G401 (cell line): ENCODE measurements at places on chromosomes 4 and X.

DNA sequence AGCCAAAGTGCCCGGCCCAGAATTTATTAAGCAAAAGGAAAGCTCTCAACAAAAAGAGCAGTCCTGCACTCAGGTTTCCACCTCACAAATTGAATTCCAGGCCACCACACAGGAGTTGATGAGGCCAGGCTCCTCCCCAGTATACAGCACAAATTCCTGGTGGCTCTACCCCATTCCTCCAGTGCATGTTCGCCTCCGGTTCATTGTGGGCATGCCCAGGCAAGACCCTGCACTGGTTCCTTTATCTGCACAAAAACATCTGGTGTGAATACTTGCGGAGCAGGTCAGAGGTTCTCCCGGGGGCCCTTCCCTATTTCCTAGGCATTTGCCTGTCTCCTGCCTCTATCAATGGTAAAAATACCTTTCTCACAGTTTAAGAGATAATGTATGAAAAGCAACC lies 195.2 kb upstream of the ANXA10 start:
- DNase-seq = no peak

DNA sequence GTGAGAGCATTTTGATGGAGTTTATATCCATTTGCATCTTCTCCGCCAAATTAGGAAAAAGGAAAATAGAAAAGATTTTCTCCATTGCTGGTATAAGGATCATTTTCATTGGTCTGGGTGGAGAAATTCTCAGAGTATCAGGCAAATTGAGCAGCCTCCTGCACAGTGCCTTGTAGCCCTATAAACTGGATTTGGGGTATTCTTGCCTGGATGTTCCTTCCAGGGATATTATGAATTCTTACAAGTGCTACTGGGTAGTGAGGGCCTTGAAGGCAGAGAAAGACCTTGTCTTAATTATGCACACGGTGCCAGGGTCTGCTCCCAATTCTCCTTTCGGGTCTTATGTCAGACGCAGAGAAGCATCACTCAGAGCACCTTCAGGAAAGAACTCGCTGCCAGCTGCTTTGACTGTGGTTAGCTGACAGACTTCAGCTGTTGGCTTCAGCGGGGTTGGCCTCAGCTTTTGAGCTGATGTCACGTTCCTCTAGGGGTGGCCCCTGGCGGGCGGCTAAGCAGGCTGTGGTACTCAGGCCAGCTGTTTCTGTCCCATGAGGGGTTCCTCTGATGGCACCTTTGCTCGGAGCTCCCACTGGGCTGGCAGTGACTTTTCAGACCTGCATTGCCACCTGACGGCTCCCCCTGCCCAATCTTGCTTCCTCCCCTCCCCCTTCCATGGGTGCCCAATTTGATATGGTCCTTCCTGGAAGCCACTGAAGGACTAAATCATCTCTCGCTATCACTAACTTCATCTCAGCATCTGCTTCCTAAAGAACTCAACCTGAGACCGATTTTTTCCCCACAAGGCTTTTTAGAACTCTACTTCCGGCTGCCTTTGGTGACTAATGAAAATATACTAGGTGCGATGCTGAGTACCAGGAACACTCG lies 519.5 kb downstream of the BCOR start:
- DNase-seq = no peak

DNA sequence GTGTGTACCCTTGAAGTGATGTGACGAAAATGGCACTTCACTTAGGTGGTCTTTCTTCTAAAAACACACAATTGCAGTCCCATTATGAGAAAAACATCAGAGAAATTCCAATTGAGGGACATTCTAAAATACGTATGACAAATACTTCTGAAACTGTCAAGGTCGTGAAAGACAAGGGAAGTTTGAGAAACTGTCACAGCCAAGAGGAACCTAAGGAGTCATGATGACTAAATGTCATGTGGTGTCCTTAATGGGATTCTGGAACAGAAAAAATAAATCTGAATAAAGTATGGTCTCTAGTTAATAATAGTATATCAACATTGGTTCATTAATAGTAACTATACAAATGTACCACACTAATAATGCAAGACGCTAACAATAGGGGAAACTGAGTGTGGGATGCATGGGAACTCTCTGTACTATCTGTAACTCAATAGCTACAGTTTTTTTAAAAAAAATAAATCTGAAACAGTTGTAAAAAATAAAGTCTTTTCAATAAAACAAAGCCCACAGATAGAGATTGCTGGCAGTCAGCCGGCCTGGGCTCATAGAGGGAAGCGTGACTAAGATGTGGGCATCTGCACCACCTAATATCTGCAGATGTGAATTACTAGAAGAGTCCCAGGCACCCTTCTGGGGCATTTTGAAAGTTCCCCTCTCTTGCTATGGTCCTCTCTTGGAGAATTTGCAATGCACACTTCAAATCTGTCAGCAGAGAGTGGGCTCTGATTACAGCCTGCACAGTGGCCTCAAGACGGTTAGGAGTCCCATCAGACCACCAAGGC lies 47.6 kb downstream of the MID1IP1 start:
- no peak for DNase-seq

DNA sequence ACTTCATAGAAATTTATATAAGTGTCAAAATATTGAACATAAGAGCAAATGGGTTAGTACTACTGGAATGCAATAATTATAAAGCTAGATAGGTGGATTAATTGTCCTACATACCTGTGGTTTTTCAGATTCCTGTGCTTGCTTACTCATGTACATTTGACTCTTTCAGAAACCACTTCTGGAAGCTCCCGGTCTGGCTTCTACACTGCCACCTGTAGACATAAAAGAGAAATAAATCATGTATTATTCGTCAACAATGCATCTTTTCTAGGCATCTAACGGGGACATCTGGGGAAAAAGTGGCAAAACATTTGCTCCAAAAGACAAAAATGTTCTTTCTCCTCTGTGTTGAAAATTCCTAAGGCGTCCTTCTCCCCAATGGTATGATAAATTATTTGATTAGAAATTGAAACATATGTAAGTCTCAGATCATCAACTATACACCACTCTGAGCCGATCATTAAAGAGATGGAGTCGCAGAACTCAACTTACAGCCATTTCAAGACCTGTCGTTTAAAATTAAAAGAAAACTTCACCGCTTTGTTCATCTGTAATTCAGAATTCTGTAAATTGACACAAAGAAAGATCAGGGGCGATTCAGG lies 648.7 kb upstream of the DIPK2B start:
- peak; percentile 42 for DNase-seq

DNA sequence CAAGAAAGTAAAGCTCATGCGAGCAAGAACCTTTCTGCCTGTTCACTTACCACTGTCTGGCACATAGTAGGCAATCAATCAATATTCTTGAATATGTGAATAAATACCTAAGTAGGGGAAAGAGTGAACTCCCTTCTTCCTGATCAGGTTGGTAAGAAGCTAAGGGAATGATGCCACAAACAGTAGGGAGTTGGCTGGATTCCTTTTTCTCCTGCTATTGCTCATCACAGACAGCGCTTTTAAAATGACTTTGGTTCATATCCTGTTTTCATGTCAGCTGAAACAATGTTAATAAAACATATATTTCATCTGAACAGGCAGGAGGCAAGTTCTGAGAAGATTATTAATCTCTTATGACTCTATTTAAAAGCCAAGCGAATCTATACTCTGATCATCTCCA lies 99.2 kb downstream of the NSUN7 start:
- DNase-seq = peak; percentile 17

DNA sequence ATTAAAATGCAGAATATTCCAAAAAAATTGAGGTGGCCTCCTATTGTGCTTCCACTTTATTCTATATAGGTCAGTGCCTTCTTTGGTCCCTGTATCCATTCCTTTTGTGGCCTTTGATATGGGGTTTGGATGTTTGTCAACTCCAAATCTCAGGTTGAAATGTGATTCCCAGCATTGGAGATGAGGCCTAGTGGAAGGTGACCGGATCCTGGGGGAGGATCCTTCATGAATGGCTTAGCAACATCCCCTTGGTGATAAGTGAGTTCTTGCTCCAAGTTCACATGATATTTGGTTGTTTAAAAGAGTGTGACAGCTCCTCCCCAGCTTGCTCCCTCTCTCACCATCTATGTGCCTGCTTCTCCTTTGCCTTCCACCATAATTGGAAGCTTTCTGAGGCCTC lies 380.6 kb downstream of the INPP4B start:
- no peak for DNase-seq

GRCh38 chrX:19121898-19122640 lies at the start of gene ADGRG2:
TSS of gene ADGRG2 (minus strand) at chrX:19122468. CDS start at chrX:19068834, 53,634 bp downstream.
- DNase-seq = no peak

GRCh38 chr4:152938237-152938947 lies 2.3 kb downstream of the FHDC1 start:
- DNase-seq = no peak

DNA sequence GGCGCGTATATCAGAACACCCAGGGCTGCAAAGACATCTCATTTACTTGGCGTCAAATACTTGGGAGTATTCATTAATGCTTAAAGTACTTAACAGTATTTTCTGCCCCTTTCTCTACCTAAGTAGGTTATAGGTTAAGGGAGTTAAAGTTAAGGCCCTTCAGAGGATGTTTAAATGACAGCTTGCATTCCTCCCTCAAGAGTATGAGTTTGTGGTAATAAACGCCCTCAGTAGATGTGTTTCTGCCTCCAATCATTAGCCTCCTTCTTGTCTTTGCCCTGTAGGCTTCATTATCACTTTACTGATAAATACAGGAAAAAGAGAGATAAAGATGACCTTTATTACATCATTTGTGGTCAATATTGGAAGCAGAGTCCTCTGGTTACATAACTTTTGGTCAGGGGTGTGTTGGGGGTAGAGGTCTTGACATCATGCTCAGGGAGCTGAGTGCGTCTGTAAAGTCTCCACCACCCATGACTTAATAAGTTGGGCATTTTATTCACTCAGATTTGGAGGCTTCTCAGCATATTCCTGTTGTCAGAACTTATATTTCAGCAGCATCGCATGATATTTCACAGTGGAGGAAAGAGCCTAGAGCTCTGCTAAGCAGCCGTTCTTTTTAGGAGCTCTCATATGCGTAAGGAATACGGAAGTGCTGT lies 145.9 kb downstream of the CPE start:
- no peak for DNase-seq

GRCh38 chr4:182748949-182749348 lies 168.2 kb downstream of the DCTD start:
- no peak for DNase-seq

DNA sequence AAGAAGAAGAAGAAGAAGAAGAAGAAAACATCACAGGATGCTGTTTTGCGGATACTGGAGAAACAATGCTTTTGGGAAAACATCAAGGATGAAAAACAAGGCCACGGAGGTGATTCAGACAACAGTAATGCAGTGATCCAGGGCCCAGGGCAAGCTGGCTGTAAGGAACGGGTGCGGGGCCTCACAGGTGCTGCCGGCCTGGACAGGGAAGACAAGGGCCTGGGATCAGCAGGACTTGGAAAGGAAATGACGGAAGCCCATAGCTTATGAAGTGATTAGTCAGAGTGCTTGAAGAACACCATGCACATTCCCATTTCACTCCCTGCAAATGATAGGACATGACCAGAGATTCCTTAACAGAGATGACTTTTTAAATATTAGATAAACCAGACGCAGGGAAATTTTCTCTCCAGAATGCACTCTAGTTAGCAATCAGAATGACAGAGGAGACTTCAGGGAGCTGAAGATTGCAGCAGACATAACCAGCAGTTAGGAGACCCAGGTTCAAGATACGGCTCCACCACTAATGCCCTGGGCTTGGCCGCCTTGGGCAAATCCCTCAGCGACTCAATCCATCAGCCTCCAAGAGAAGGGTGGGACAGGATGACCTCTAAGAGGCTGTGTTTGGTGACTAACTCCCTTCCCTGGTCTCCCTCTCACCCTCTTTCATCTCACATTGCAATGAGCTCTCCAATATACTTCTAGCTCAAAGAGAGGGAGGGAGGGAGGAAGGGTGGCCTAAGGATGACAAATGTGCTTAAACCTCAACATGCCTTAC lies 54.1 kb downstream of the APBB2 start:
- no peak for DNase-seq

DNA sequence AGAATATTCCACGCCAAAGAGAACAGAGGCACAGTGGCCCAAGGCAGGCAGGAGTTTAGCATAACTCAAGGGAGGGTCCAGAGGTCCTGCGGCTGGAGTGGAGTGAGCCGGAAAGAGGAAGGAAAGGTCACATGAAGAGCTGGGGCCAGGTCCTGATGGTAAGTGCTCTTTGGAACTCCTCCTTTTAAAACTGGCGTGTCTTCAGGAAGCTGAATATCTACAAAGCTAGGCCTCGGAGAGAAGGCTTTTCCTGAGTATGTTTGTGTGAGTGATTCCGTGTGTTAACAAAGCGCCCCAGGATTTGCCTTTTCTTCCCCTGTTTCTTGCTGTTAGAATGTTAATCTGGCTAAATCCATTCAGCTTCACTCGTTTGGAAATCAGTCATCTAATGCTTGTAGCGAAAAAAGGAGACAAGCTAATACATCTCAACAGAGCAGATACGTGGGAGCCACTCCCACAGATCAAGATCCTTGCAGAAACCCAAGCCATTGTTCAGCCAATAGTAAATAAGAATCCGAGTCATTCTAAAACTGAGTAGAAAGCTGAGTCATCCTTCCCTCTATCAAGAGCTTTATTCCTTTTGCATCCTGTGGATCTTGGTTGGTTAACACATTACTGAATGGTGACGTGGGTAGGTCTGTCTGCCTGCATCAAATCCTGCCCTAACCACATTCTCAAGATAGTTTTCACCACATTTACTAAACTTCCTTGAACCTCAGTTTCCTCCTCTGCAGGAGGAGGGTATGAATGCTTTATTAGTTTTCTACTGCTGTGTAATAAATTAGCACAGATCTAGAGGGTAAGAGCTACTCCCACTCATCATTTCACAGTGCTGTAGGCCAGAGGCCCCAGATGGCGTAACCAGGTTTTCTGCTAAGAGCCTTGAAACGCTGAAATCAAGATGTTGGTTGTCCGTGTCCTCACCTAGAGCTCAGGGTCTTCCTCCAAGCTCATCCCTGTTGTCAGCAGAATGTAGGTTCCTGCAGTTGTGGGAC lies 43.2 kb upstream of the RBM47 start:
- DNase-seq = peak; percentile 57

GRCh38 chr4:74921490-74921889 lies 11.4 kb upstream of the PARM1 start:
- no peak for DNase-seq

GRCh38 chr4:163484906-163485305 lies 9.6 kb upstream of the TMA16 start:
- peak; percentile 53 for DNase-seq

DNA sequence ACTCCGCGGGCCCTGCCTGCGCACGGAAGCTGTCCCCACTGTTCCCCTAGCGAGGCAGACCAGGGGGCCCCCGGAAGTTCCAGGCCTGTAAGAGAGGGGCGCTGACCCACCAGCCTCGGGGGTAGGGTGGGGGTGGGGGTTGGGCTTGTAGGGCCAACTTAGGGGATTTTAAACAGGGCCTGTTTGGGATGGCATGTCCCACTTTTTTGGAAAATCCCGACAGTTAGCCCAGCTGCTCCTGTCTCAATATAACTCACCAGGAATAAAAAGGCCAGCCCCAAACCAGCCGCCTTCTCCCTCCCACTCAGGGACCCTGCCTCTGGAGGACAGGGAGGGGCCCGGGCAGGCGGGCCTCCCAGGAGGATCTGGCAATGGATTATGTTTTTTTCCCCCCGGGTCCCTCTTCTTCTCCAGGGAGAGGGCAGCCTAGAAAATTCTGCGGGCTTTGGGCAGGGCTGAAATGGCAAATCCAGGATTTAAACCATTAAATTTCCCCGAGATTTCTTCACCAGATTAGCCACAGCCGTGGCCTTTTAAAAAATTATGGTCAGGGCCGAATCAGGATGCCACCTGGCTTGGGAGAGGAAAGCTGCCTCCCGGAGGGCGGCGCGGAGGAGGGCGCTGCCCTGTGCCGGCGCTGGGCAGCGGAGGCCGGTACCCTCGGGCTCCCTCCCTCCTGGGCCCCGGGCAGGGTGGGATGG lies 957 bp downstream of the PPP2R2C start:
- DNase-seq = no peak
